ENCODE measurements at places on chromosomes 13 and 19.

- no peak for DNase-seq
Measured at GRCh38 chr19:19653597-19654147, 9.8 kb downstream of the ATP13A1 start.

DNA sequence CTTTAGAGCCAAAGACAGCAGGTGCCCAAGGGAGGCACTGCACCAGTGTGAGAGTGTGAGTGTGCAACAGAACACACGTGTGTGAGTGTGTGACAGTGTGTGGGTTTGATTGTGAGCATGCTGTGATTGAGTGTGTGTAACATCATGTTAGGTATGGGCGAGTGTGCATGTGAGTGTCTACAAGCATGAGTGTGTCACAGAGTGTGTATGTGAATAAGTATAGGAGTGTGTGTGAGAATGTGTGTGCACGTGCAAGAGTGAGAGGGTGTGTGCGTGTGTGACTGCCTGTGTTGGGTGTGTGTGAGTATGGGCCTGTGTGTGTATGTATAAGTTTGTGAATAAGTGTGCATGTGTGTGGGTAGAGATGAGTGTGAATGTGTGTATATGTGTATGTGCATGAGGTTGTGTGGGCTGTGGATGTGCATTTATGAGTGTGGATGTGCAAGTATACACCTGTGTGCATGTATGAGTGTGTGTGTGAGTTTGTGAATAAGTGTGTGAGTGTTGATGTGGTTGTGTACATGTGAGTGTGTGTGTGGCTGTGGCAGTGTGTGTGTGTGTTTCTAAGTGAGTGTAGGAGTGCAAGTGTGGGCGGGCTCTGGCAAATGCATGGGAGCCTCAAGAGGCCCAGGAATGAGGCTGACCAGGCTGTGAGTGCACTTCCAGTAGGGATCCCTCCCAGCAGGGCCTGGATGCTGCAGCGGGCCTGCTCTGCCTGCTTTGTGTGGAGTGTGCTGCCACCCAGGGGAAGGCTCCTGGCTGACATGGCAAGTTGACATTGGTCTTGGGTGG is 198.4 kb downstream of the COL4A1 start:
- peak; percentile 82 for DNase-seq

DNA sequence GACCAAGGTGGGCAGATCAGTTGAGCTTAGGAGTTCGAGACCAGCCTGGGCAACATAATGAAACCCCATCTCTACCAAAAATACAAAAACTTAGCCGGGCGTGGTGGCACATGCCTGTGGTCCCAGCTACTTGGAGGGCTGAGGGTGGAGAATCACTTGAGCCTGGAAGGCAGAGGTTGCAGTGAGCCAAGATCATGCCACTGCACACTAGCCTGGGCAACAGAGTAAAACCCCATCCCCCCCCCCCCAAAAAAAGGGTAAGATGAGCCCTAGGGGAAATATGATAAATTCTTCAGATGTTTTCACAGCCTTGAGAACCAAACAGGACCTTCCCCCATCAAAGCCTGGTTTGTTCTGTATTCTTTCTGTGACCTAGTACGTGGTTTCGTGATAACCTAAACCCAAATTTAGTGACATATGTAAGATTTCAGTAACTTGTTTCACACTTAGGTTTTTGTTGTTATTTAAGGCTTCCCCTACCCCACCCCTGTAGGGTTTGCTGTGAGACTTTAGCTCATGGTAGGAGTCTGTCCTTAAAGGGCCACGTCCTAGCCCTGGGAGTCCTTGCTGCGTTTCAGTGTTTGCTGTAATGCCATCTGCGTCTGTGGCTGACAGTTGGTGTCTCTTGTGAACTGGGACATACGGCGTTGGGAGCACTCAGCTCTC is 49.6 kb downstream of the MYO9B start:
- no peak for DNase-seq

- DNase-seq = peak; percentile 47
Measured at GRCh38 chr19:17855280-17856152, 4.2 kb upstream of the RPL18A start.

- no peak for DNase-seq
Measured at GRCh38 chr13:50366488-50367174, 351.4 kb downstream of the KCNRG start.

- no peak for DNase-seq
Measured at GRCh38 chr19:47094557-47095475, 18.8 kb downstream of the ZC3H4 start.

DNA sequence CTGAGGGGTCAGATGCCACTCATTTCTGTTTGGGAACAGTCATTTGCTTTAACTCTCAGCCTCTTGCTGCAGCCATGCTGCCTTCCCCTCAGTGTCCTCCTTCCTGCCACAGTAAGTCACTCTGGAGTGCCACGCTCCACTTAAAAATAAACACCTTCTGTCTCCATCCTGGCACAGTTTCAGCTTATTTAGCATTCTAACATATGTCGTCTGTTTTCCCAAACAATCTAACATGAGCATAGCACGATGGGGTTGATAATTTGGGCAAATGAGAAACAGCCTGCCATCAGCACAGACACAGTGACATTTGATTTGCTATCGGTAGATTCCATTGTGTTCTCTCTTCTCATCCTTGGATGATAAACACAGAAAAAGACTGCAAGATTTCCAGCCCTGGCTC is 768.6 kb downstream of the UQCRFS1 start:
- no peak for DNase-seq

DNA sequence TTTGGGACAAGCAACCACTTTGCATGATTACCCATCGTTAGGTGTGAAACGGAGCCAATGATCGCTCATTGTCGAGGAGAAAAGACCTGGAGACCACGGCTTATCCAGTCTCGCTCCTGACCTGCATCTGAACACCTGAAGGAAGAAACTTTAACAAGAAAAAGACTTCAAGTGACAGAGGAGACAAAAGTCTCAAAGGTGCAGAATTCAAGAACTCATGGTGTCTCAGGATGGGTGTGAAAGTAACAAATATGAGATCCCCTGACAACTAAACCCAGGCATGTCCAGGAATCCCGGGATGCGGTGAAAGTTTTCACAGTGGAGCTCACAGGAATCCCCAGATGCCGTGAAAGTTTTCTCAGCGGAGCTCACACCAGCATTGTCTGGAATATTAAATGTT is 6.3 kb upstream of the ATP11A start:
- DNase-seq = no peak

DNA sequence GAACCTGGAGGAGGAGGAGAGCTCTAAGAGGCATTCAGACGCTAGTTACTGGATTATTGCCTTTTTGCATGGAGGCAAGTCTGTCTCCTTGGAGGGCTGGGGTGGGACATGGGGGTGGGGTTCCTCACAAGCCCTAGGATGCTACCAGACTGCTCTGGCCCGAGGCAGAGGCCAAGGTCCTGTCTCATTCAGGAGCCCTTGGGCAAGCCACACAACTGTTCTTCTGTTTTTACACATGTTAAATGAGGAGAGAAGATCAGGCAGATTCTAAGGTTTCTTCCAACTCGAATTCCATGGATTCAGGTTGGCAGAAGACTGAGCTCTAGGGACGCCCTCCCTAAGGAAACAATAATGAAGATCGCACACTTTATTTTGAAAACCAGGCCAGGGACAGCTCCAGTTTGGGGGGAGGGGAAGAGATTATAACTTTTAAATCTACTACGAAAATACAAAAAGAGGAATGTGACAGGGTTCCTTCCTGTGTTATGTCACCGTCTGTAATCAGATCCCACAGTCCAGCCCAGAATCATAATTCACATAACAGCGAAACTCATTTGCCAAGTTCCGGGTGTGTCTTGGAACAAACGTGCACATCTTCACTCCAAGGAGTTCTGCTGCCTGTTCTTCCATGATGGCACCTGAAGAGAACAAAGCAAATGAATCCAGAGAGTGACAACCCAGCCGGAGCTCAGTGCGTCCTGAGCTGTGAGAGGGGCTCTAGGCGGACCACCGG is 25.2 kb downstream of the IL17D start:
- peak; percentile 81 for DNase-seq

DNA sequence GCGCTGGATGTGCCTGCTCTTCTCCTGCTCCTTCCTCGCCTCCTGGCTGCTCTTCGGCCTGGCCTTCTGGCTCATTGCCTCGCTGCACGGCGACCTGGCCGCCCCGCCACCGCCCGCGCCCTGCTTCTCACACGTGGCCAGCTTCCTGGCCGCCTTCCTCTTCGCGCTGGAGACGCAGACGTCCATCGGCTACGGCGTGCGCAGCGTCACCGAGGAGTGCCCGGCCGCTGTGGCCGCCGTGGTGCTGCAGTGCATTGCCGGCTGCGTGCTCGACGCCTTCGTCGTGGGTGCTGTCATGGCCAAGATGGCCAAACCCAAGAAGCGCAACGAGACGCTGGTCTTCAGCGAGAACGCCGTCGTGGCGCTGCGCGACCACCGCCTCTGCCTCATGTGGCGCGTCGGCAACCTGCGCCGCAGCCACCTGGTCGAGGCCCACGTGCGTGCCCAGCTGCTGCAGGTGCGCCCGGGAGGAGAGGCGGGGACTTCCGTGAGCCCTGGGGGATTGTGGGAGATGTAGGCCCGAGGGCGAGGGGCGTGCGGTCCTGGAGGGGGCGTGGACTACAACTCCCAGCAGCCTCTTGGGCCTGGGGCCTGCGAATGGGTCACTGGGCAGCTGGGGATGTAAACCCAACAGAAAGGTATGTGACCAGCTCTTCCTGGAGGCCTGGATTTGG is 6.7 kb downstream of the KCNJ14 start:
- DNase-seq = no peak

DNA sequence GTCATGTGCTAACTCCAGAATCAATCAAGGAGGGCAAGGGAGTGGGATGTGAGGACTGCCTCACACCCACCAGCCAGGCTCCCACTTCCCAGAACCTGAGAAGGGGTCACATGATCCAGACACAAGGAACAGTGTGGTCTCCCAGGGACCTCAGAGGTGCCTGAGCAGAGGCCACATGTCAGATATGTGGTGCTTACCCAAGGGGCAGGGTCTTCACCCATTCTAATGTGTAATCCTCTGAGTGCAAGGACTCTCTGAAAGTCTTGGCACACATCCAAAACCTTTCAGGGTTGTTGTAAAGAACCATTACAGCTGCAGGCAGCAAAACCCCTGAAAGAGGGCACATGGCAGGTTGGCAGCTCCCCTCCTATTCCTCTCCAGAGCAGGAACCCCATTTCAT is 656.6 kb downstream of the UQCRFS1 start:
- DNase-seq = no peak

- no peak for DNase-seq
Measured at GRCh38 chr19:18761531-18762110, 29.5 kb downstream of the COMP start.

DNA sequence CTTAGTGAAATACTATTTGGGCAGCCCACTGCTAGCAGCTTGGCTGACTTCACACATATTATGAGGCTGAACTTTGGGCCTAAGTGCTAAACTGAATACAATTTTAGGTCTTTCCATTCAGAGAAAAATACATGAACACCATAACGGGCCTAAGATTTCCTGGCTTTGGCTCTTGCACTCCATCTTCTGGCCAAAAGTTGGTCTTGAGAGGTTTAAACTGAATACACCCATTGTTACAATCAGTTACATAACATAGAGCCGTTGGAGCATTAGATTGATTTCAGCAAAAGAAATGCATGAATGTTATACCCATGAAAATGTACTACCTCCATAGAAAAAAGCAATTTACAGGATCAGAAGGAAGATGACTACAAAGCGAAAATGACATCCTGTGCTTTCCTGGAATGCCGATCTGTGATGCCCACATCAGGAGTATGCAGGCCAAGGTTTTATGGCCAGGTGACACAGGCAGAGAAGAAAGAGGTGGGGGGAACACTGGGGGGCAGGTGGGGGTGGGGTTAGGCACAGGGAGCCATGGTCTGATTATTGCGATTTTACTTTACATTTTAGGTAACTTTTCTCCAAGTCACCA is 11.1 kb upstream of the SHISA2 start:
- peak; percentile 47 for DNase-seq

DNA sequence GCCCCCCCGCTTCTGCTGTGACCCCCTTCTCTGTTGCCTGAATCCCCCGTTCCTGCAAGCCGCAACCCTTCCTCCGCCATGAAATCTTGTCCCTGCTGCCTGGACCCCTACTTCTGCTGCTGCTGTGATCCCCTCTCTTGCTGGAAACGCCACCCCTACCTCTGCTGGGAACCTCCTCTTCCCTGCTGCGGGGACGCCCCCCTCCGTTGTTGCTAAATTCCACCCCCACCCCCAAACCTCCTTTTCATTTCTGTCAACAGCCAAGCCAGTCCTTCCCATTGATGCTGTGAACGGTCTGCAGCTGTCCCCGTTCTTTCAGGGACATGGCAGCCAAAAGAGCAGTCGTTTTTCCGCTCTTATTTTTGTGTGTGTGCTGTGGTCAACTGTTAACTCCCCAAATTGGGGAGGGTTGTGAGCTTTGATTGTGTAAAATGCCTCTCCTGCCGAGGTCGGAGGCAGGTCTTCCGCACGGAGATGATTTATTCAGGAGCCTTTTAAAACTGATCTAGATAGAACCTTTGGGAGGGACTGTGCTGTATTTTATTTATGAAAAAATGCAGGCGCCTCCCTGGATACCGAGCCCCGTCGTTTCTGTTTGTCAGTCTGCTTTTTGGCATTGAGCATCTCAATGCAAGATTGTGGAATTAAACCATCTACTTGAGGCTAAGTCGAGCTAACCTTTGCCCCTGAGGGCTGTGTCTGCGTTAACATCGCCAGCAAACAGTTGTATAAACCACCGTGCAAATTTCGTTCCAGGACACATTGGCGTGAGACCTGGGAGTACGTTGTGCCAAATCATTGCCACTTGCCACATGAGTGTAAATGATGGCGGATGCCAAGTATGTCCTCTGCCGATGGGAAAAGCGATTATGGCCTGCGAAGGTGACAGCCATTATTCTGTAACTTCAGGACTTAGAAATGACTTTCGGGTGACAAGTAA is 27.9 kb upstream of the NDUFS7 start:
- DNase-seq = peak; percentile 39

DNA sequence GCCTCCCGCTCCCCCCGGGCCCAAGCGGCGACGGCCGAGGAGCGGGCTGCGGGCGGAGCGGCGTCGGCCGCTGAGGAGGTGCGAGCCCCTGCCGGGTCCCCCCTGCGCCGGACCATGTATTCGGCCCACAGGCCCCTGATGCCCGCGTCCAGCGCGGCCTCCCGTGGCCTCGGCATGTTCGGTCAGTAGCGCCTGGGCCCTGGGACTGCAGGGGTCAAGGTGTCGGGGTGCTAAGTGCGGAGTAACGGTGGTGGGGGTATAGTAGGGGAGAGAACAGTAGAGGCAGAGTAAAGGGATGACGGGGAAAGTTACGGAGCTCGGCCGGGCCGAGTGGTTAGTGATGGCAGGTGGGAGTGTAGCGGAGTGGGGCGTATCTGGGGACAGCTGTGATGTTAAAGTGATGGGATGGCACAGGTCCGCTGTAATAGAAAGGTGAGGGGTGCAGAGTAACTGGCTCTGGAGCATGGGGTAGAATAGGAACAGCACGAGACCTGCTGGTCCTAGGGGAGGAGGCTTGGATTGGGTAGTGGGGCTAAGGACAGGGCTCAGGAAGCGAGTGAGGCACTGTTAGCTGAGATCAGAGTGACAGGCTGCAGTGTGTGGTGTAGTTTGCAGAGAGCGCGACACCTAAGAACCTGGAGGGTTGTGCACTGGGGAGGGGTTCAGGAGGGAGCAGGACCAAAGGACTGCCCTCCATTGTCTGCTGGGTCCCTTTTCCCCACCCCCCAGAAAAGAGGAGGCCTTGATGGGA is 15.7 kb downstream of the CIC start:
- DNase-seq = no peak
